Stimulated activated CD4-positive, alpha-beta T cell treated with anti-CD3 and anti-CD28 coated beads, Interleukin-15, amount 100 ng/mL, for 48 hours (primary cell): ENCODE measurements at places on chromosomes 2 and 18.

- no peak for DNase-seq
Measured at GRCh38 chr18:78980279-78980771, 707 bp downstream of the SALL3 start.

DNA sequence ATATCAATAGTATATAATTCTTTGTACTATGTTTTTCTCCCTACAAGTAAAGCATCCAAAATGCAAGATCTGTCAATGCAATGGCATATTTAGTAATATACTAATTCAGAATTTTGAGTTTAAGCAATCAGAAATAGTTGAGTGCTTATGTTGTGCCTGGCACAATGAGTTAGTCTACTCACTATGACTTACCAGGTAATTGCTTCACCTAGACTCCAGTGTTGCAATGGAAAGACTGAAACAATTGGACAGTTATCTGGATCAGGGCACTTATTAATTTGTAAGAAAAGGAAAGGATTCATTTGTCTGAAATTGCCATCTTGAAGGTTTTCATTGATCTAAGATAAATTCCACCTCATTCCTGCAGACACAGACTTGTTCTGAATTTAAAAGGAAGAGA is 97.6 kb upstream of the TCF4 start:
- DNase-seq = no peak

- no peak for DNase-seq
Measured at GRCh38 chr2:177983183-177983788, 89.3 kb downstream of the PDE11A start.

DNA sequence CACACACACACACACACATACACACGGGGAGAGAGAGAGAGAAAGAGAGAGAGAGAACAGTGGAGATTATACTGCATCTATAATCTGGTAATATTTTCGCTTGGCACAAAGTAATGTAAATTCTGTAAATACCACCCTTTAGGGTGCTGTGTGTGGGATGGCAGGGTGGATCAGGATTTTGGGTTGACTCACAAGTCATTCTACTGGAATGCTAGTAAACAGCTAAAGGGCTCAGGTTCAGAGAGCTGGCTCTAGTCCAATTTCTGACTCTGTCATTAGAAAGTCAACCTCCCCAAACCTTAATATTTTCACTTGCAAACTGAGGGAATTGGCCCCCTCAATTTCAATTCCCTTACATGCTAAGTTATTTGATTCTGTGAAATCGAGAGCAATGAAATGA is 308.3 kb downstream of the TSN start:
- no peak for DNase-seq

DNA sequence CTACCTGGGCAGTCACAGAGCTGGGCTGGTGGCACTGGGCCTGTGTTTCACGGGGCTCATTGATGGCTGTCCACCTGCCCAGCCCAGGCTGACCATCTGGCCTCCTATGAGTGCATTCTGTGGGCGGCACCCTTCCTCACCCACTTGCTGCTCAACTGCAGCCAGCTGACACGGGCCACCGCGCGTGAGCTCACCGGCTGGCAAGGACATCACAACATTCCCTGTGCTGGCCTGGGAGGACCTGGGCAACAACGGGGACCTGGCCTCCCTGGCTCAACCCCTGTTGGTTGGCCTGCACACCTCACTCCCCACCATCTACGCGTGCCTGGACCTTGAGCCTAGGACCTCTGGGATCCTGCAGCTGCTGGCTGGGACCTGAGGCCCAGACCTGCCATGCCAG is 98.2 kb upstream of the DTNA start:
- DNase-seq = no peak

GRCh38 chr2:43228756-43229659 is 2.6 kb upstream of the ZFP36L2 start:
- DNase-seq = no peak

DNA sequence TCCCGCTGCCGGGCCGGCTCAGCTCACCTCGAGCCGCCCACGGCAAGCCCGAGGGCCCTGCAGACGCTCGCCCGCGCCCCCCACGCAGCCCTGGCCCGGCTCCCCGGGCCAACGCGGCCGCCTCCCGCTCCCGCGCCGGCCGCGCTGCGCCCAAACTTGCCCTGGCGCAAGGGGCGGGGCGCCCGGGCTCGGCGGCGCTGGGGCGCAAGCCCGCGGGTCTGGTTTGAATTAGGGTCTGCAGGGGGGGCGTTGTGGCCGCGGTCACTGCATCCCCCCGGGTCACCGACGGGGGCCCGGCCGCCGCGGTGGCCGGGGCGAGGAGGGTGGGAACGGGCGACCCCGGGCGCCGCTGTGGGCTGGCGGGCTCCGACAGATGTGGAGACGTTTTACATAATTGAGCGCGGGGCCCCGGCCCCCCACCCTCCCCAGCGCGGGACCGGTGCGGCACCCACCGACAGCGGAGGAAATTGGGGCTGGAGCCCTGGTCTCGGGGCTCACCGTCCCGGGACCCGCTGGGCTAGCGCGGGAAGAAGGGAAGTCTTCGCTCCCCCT is 690 bp downstream of the SDC1 start:
- DNase-seq = no peak

- DNase-seq = no peak
Measured at GRCh38 chr2:74585406-74586185, 31.1 kb downstream of the DOK1 start.

DNA sequence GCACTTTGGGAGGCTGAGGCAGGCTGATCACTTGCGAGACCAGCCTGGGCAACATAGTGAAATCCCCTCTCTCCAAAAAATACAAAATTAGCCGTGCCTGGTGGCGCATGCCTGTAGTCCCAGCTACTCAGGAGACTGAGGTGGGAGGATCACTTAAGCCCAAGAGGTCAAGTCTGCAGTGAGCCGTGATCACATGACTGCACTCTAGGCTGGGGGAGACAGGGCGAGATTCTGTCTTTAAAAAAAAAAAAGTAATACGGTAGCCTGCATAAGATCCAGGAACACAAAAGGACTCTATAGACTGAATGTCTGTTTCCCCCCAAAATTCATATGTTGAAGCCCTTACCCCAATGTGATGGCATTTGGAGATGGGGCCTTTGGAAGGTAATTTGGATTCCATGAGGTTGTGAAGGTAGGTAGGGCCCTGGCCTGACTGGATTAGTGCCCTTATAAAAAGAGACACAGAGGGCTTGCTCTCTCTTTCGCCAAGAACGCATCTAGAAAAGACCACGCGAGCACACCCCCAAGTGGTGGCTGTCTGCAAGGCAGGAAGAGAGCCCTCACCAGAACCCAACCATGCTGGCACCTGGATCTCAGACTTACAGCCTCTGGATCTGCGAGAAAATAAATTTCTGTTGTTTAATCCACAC is 17.0 kb downstream of the MBOAT2 start:
- no peak for DNase-seq

DNA sequence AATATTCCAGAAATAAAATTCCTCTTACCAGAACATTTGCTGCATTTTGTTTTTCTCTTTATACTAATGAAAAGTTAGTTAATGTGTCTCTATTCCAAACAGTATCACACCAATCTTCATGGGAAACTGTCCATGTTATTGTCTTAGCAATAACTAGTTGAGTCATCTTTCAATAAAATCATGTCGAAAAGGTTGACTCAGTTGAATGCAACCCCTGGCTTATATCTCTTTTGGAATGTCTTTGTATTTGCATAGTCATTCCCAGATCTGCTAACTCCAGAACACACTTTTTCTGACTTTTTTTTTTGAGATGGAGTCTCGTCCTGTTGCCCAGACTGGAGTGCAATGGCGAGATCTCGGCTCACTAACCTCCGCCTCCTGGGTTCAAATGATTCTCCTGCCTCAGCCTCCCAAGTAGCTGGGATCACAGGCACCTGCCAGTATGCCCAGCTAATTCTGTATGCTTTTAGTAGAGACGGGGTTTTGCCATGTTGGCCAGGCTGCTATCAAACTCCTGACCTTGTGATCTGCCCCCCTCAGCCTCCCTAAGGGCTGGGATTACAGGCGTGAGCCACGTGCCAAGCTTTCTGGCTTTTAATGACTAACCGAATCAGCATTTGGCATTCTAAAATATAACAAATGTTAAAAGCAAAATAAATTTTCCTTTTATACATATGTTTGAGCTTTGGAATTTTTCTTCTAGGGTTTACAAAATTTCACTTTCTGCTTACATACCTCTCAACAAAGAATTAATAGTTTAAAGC is 133.2 kb upstream of the GULP1 start:
- no peak for DNase-seq

DNA sequence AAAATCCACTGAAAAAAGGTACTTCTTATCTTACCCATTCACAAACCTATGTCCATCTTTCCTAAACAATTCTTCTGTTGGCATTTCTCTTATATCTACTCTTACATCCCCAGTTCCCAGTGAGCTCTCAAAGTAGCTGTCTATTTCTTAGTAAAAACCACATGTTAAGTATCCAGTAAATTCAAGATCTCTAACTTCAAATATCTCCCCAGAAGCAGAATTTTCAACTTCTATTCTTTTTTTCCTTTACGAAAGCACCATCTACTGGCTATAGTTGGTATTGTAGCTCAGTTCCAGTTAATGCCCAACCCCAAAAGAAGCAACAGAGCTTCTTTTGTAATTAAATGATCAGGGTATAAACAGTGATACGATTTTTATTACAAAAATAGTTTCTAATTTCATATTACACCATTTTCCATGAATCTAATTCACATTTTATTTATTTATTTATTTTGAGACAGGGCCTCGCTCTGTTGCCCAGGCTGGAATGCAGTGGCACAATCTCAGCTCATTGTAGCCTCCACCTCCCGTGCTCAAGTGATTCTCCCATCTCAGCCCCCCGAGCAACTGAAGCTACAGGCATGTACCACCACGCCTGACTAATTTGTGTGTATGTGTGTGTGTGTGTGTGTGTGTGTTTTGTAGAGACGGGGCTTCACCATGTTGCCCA is 28.5 kb downstream of the HRH4 start:
- DNase-seq = no peak

- no peak for DNase-seq
Measured at GRCh38 chr2:143608758-143609157, 479.5 kb downstream of the ARHGAP15 start.

GRCh38 chr2:102599486-102599885 is 19.9 kb upstream of the SLC9A2 start:
- no peak for DNase-seq

DNA sequence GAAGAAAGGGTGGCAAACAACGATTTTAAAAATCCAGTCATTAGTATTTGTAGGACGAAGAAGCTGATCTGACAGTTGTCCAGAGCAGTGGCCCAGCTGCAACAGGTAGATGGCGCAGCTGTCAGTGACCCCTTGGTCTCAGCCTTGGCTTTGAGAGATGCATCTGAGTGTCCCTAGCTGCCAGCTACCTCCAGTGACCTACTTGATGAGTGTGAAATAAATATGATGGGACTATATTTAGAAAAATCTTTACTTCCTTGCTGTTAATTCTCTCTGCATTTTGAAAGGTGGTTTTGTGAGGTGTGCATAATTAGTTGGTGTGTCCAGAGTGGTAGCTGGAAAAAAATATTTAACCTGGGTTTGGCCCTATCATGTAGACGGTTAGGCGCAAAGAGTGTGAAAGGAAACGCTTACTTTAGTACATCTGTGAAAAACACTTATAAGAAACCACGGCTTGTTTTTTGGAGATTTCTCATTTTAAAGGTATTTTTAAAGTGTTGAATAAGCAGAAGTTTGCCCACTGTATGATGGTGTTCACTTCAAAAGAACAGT is 963 bp downstream of the INPP1 start:
- DNase-seq = no peak

GRCh38 chr2:180564051-180564450 is 416.4 kb upstream of the UBE2E3 start:
- DNase-seq = no peak

DNA sequence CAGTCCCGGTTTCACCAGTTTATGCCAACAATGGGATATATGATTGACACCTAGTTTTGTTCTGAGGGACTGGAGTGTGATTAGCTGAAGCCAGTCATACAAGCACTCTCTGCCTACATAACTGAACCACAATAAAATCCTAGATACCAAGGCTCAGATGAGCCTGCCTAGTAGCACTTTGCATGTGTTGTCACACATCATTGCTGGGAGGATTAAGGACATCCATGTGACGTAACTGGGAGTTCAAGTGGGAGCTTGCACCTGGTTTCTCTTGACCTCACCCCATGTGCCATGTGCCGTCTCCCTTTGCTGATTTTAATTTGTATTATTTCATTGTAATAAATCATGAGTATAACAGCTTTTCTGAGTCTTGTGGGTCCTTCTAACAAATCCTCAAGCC is 90.3 kb downstream of the TMEM163 start:
- no peak for DNase-seq

DNA sequence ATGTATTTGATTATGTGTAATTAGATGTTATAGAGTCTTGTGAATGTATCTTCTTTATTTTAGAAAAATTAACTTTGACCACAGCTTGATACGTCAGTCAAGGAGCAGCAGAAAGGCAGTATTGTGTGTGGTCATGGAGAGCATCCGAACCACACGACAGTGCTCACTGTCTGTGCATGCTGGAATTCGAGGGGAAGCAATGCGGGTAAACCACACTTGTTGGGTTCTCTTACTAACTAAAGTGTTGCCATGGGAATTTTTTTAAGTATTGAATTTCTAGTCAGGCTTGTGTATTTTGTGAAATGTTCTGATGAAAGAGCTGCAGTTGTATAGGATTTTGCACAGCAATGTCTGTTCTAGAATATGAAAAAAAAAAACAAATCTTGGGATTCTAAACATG is 4.8 kb downstream of the PJVK start:
- DNase-seq = no peak

DNA sequence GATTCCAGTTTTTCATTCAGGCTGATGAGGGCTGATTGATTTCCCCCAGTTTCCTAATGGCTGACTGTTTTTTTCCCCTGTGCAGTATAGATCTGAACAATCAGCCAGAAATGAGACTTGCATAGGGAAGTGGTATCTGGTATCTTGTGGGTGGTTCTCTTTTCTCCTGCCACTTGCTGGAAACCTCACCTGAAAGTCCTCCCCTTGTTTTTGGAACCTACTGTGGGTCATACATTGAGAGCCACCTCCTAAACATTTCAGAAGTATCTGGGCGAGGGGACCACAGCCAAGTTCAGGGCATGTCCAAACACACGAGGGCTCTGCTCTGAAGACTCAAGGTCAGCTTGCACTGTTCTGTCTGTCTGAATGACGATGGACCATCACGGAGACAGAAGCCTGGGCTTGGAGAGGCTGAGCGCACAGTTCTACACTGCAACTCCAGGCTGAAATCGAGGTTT is 19.3 kb downstream of the ALPK2 start:
- no peak for DNase-seq

DNA sequence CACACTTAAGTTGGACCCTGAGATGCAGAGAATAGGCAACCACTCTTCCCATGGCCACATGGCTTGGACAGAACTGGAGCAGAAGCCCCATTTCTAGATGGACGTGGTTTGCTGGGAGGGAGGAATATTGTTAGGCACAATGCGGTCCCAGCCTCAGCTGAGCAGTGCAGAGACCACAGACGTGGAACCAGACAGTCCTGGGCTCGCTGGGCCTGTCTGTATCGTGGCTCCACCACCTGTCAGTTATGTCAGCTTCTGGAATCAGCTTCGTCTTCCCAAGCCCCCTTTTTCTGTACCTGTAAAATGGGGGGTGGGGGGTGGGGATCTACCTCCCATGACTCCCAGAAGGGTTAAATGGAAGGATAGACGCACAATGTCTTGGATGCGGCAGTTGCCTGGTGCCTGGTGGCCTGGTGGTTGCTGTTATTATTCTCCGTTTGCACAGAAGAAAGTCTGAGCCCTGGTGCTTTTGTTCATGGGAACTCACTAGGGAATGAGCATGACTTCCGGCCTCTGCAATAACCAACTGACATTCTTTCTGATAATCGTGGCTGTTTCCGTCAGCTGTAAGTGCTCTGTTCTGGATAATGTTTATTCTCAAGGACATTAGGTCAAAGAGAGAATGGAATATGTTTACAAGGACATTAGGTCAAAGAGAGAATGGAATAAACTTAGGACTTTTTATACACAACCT is 31.4 kb downstream of the COLEC11 start:
- no peak for DNase-seq

GRCh38 chr2:211744379-211744778 is 794.2 kb downstream of the ERBB4 start:
- no peak for DNase-seq
